Camera-type eye (tissue), 1 donor: ENCODE measurements at places on chromosomes 6 and 20. TPM values are rescaled to one million over a fixed set of nuclear protein-coding genes. Genes with fewer than 3 reads are reported as not detected.

SLX4IP gene
- 10.3 TPM for total RNA-seq

B3GALT4 gene
- total RNA-seq: 6.3 TPM

ACTL10 gene
- total RNA-seq: 0.49 TPM

ADGRG6 gene
- 23.6 TPM for total RNA-seq

FNDC1 gene
- total RNA-seq: 38.9 TPM

DYNLT2 gene
- total RNA-seq: 6.4 TPM
